ENCODE measurements at places on chromosomes 12 and 14.

GRCh38 chr12:130961921-130962451 lies 8.3 kb downstream of the ADGRD1 start:
- no peak for DNase-seq

DNA sequence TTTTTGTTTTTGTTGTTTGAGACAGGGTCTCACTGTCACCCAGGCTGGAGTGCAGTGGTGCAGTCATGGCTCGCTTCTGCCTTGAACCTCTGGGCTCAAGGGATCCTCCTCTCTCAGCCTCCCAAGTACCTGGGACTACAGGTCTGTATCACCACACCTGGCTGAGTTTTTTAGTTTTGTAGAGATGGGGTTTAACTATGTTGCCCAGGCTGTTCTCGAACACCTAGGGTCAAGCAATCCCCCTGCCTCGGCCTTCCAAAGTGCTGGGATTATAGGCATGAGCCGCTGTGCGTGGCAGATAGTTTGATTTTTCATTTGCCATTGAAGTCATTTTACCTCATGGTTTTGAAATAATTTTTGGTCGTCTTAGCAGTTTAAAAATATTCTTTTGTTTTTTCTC lies 94.3 kb upstream of the EIF5 start:
- DNase-seq, result no peak

GRCh38 chr14:26839481-26839880 lies 241.6 kb upstream of the NOVA1 start:
- no peak for DNase-seq

DNA sequence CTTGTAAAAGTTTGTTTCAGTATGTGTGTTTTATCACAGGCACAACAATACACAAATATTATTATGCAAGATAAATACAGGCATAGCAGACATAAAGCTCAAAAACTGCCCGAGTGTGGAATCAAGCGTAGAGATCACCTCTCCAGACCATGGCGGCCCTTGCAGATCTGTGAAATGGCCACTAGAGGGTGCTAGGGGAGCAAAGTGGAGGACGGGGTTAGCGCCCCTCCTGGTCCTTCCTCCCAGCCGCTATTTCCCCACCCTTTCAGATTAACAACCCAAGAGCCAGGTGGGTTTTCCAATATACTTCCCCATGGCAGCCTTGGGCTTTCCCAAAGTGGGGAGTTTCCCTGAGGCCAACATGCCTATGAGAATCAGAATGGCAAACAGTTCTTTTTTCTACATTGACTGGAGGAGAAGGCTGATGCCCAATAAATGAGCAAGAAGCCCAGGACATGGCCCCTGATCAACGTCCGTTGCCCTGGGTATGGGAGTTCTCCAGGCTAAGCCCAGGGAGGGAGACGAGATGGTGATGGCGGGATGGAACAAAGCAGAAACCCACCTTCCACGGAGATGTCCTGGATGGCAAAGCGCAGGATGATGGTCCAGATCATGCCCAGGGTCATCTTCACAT lies 67.4 kb downstream of the ACTN1 start:
- DNase-seq, result peak; percentile 53

DNA sequence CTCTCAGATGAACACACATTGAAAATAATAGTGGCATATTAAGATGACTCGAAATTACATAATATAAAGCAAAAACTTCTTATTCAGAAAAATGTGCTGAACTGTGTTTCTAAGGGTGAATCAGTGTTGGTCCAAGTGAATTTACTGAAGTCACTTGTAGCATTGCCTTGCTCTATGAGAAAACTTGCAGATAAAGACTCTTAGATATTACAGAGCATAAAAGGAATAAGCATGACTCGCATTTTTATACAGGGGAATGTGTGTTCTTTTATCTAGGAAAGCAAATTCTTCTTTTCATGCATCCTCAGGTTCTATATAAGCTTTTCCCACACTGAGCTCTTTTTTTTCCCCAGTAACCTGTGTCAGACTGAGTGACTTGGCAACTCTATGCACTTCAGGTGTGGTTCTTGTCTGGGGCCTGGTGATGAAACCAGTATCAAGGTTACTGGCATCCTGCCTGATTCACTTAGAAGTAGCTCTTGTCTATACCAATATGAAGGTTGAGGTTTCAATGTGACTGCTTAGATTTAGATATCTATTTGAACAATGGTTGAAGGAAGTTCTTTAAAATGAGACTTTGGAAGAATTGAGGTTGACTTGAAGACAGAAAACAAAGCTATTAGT lies 76.1 kb downstream of the OTOGL start:
- DNase-seq, result no peak

- DNase-seq, result no peak
These were observed 84.1 kb upstream of the ZDHHC17 start for GRCh38 chr12:76679778-76680177.

DNA sequence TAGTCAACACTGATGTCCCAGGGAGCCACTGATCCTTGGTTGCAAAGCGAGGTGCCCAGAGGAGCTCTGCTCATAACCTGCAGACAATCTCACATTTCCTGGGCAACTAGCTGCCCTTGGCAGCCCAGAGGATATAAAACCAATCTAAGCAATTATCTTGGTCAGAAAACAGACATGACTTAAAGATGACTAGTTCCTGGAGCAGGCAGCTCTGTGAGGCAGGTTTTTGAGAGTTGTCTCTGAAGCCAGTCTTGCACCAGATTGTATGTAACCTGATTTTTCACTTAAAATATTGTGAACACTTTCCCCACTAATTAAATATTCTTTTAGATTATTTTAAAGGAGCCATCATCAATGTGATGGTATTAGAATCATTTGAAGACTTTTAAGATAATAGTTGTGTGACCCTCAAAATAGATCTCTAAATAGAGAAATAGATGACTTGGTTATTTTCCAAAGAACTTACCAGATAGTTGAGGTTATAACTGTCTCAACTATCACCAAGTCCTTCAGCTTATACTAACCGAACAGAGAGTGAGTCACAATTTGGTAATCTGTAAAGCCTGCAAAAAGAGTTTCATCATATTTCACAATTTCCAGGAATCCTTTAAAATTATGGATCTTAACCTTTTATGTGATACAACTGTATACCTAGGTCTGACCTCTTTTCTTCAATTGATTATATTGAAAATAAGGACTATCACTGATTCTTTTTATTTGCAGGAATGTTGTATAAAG lies 75.9 kb downstream of the LIN7A start:
- DNase-seq, result no peak

DNA sequence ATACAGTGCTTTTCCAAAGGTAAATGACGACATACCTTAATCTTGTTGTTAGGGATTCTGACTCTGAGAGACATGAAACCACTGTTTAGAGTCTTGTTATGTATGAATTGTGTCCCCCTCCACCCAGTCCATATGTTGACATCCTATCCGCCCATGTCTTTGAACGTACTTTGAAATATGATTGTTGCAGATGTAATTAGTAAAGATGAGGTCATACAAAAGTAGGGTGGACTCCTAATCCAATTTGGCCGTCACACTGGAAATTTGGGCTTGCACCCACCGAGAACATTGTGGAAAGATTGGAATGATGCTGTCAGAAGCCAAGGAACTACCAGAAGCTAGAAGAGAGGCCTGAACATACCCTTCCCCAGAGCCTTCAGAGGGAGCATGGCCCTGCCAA lies 62.2 kb downstream of the RGS6 start:
- no peak for DNase-seq

DNA sequence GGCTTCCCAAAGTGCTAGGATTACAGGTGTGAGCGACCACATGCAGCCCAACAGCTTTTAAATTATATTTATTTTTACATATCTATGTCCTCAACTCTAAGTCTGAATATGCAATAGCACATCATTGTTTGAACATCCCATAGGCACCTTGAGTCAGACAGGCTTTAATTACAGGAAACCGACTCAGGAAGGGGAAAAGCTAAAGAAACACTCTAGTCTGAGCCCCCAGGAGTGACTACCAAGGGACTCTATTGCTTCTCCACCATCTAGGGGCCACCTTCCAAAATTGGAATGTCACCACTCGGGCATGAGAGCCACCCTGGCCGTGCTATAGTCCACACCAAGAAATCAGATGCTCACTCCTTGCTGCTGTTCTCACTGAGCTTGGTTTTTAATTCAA lies 14.0 kb upstream of the MFAP5 start:
- DNase-seq, result no peak

GRCh38 chr12:10632226-10632625 lies 18.8 kb upstream of the MAGOHB start:
- no peak for DNase-seq

GRCh38 chr14:31323419-31323818 lies 96.9 kb downstream of the HEATR5A start:
- no peak for DNase-seq

GRCh38 chr12:114794049-114794558 lies 110.1 kb upstream of the TBX3 start:
- no peak for DNase-seq

GRCh38 chr12:12909228-12909994 lies 18.0 kb downstream of the GPRC5A start:
- DNase-seq, result no peak
